ENCODE measurements at places on chromosomes 12 and 14.

GRCh38 chr12:74891083-74891668 is 318.5 kb downstream of the KCNC2 start:
- DNase-seq, result no peak

DNA sequence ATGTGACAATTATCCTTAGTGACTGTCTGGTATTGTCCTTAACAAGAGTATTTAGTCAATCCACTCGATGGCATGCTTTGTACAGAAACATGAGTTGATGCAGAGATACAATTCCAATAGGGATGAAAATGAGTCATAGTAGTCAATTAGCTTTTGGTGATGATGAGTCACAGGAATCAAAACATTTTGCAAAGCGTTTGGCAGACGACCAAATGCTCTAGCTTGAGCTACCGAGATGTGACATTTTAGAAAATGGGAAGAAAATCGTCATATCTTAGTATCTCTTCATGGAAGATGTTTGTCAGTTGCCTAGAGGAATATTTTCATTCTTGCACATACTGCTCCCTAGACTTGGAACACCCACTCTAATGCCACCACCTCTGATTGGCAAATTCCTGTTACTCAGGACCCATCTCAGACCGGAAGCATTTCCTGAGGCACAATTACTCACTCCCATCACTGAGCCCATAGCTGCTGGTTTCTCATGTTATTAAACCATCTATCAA is 95.0 kb downstream of the LMNTD1 start:
- peak; percentile 85 for DNase-seq

- DNase-seq, result peak; percentile 41
These were observed 198.9 kb downstream of the EPS8 start for GRCh38 chr12:15590180-15590826.

GRCh38 chr12:132322206-132323132 is 6.9 kb downstream of the GALNT9 start:
- DNase-seq, result no peak

GRCh38 chr12:51281202-51281924 is 11.1 kb upstream of the SMAGP start:
- no peak for DNase-seq

- no peak for DNase-seq
These were observed 447.6 kb upstream of the SEL1L start for GRCh38 chr14:81981307-81981675.

GRCh38 chr12:79635676-79636075 is 55.1 kb downstream of the PAWR start:
- no peak for DNase-seq

DNA sequence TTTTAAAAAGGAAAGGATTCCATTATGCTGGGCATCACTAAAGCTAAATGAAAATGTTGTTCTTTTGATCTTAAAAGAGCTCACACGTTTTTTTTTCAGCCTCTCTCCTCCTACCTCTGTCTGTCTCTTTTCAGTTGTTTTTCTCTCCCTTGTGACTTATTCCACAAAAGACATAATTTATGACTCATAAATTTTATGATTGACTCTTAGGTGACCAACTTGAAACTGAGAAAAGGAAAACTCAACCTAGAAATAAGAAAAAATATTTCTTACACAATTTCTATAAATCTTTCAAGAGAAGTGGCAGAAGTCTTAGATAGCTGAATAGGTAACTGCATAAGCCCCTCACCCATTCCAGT is 227.7 kb upstream of the DDHD1 start:
- DNase-seq, result no peak

GRCh38 chr12:28876196-28876798 is 272.8 kb upstream of the FAR2 start:
- DNase-seq, result no peak

GRCh38 chr14:99806836-99807235 is 13.6 kb downstream of the EML1 start:
- DNase-seq, result no peak

DNA sequence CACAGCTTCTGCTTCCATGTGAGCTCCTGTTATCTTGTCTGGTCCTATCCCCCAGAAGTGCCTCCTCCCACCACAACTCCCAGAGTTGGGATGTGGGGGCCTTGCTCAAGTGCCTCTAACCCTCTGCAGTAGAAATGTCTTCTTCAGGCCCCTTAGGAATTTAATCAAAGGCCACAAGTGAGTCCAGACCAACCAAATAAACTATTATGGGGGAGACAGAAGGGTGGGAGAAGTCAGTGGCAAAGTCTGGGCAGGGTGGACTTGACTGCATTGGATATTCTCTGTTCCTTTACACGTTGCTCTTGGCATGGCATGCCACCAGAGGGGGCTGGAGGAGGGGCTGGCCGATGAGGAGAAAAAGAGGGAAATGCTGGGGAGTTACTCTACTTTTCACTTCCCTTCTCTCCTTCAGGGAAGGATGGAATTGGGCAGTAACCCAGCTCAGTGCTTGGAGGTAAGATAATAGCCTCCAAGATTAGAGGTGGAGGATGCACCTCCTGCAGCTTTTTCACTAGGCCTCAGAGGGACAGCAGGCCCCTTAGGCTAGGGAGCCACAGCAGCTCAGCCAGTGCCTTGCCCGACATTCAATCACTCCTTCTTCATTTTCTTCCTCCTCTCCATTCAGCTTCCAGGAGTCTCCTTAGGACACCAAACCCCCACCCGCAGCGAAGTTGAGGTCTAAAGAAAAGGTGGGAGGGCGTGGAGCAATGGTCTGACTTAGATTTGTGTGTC is 1.2 kb upstream of the AP1G2 start:
- no peak for DNase-seq

DNA sequence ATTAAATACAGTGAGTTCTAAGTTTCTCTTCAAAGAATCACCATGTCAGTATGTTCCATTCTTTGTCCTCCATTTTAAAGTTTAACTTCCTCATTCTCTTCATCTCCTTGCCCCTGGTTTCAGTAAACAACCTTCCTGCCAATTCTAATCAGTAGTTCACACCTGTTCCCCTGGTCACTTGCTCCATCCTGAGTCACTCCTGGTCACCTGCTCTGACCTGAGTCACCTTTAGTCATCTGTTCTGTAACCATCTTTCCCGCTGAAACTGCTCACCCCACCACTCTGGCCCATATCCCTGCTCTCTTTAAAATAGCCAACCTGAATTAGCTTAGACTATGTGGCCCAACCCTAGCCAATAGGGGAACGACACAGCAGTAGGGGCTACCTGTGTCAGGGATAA is 1447.4 kb upstream of the TMEM132C start:
- no peak for DNase-seq

- DNase-seq, result no peak
These were observed 4.5 kb downstream of the OS9 start for GRCh38 chr12:57698414-57698813.

DNA sequence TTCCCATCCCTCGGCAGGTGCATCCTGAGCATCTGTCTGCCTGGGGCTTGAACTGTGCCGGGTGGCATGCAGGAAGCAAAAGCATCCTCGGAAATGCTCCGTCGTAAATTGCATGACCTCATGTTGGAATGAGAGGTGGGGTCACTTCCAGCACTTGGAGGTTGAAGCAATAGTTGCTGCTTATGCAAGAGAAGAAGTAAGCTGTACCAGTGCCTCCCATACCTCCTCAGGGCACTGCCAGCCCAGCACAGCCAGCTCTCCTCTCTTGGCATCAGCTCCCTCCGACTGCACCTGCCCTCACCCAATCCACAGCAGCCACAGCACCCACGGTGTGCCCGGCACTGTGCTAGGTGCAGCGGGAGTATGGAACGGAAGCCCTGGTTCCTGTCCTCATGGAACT is 11.5 kb downstream of the TEAD4 start:
- DNase-seq, result no peak

DNA sequence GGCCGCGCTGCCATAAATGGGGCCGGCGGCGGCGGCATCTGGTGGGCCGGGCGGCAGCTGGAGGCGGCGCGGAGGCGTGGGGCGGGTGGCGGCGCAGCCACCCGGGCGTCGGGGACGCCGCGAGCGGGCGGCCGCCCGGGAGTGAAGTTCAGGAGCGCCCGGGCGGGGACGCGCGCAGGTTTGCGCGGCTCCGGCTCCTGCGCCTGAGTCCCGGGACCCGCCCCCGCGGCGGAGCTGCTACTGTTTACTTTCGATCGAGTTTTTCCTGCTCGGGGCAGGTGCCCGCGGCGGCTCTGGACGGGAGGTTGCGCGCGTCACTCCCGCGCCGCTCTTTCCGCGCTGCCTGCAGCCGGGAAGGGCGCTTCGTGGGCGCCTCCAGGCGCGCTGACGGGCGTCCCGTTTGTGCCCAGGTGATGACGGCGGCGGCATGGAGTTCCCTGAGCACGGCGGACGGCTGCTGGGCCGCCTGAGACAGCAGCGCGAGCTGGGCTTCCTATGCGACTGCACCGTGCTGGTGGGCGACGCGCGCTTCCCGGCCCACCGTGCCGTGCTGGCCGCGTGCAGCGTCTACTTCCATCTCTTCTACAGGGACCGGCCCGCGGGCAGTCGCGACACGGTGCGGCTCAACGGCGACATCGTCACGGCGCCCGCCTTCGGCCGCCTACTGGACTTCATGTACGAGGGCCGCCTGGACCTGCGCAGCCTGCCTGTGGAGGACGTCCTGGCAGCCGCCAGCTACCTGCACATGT is at the start of gene ZBTB42:
Gene ZBTB42 (plus strand): TSS at position 331 of the 749 bp plus-strand sequence. CDS start 97 bp downstream, at position 428.
- DNase-seq, result no peak

DNA sequence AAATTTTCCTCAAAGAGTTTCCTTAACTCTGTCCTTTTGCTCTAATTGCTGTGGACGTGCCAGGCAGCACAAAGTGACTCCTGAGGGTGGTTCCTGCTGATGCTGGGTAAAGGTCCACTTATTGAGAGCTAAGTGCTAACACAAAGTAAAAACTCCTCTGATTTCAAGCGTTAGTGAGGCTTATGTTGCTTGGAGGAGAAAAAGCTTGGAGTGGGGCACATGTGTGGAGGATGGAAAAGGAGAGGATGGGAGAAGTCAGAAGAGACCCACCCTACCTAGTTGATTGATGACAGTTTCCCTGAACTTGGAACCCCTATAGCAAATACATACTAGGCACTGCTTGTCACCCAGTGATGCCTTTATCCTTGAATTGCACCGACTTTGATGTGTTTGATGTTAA is 10.1 kb upstream of the SLC11A2 start:
- no peak for DNase-seq

- no peak for DNase-seq
These were observed 4.6 kb upstream of the CYP46A1 start for GRCh38 chr14:99679543-99679942.

GRCh38 chr14:67424539-67424938 is 12.6 kb upstream of the PLEK2 start:
- no peak for DNase-seq

GRCh38 chr14:35407306-35407630 is 2.7 kb upstream of the NFKBIA start:
- DNase-seq, result no peak

DNA sequence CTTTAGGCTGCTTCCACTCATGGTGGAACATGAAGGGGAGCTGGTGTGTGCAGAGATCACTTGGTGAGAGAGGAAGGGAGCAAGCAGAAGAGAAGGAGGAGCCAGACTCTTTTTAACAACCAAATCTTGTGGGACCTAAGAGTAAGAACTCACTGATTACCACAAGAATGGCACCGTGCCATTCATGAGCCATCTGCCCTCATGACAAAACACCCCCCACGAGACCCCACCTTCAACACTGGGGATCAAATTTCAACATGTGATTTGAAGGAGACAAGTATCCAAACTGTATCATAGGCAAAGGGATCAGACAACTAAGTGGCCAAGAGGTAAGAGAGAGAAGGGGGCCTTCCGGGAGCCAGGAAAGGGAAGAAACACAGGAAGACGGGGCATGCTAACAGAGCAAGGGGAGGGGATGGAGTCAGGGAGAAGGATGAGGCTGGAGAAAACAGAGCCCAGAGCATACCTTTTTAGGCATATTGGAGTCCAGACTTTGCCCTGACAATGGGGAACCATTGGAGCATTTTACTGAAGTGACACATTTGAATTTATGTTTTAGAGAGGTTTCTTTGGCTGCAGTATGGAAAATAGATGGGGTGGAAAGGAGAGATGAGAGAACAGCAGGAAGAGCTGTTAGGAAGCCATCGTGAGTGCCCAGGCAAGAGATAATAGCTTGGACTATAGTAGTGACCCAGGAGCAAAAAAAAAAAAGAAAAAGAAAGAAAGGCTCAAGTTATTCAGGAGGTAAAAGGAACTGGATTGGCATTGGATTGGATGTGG is 204.4 kb upstream of the NUDT4 start:
- DNase-seq, result no peak

DNA sequence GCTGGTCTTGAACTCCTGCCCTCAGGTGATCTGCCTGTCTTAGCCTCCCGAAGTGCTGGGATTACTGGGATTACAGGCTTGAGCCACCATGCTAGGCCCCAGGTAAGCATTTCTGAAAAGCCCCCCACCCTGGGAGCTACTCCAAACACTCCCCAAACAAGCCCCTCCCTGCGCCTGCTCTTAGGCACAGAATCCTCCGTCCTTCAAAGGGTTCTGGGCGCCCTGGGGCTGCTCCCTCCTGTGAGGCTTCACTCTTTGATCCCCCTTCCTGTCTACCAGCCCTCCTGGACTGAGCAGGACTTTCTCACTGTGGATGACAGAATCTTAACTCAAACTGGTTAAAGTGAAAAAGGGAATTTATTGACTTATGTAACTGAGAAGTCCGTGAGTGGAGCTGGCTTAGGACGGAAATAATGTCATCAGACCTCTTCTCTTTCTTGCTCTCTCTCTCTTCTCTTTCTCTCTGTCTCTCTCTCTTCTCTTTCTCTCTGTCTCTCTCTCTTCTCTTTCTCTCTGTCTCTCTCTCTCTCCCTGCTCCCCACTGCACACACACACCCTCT is 66.9 kb upstream of the CLMN start:
- DNase-seq, result no peak

GRCh38 chr14:50726372-50727107 is 58.4 kb upstream of the SAV1 start:
- DNase-seq, result peak; percentile 55

DNA sequence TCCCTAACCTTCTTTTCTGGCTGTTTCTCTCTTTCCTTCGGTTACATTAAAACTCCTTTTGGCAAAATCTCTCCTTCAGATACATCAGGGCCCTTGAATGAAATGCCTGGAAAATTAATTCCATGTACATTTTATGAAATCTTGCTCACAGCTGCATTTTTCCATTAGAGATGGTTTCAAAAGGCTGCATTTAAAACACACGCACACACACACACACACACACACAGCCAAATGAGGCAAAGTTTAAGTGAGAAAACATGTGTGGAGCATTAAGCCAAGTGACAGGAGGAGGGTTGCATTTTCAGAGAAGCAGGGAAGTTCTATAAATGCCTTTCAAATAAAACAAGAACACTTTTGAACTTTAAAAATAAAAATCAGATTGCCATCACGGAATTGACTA is 216.4 kb downstream of the LRIG3 start:
- DNase-seq, result no peak

- DNase-seq, result no peak
These were observed 61.2 kb downstream of the BEGAIN start for GRCh38 chr14:100526057-100526456.

- no peak for DNase-seq
These were observed 10.4 kb downstream of the CORO1C start for GRCh38 chr12:108720757-108721514.

Measured in AG04450 (cell line).